ENCODE measurements at places on chromosomes 11 and 22.

DNA sequence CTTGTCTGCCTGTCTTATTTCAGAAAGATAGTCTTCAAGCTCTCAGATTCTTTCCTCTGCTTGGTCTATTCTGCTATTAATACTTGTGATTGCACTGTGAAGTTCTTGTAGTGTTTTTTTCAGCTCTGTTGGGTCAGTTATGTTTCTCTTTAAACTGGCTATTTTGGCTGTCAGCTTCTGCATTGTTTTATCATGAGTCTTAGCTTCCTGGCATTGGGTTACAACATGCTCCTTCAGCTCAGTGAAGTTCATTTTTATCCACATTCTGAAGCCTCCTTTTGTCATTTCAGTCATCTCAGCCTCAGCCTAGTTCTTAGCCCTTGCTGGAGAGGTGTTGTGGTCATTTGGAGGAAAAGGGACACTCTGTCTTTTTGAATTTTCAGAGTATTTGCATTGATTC lies 15.5 kb upstream of the DEPDC7 start:
- no peak for DNase-seq

DNA sequence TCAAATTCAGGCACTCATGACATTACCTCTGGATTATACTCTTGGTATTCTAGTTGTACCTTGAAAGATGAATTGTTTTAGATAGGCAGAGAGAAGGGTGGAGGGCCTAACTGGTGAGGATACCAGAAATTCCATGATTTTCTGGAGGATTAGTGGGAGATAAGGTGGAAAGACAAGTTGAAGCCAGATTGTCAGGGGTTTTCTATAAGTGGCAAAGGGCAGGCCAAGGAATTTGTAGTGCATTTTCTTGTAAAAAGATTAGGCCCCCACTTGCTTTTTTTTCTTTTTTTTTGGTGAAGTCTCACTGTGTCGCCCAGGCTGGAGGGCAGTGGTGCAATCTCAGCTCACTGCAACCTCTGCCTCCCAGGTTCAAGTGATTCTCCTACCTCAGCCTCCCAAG lies 28.4 kb upstream of the PRDM10 start:
- no peak for DNase-seq

DNA sequence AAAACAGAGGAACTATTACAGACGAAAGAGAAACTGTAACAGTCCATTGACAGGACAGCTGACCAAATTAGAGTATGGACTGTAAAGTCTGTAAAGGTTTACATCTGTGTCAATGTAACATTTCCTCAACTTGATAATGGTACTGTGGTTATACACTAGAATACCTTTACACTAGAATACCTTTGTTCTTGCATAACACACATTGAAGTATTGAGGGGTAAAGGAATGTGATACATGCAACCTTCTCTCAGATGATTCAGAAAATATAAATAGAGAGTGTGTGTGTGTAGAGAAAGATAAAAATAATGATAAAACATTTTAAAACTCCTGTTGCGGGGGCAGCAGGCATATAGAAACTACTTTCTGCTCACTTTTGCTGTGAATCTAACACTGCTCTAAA lies 5.6 kb upstream of the EEF1G start:
- no peak for DNase-seq

GRCh38 chr22:35540595-35541253 lies at the start of gene RASD2:
Gene RASD2 (plus strand): TSS chr22:35540831. CDS start chr22:35546810, 5,979 bp downstream.
- peak; percentile 31 for DNase-seq

GRCh38 chr22:41532908-41533825 lies 11.1 kb downstream of the POLR3H start:
- DNase-seq = peak; percentile 37

GRCh38 chr11:100830978-100831732 lies 144.1 kb downstream of the ARHGAP42 start:
- DNase-seq = no peak

GRCh38 chr11:62423012-62423411 lies 4.2 kb downstream of the SCGB1A1 start:
- DNase-seq = no peak

- DNase-seq = no peak
Measured at GRCh38 chr22:28032861-28033260, 113.8 kb upstream of the PITPNB start.

- no peak for DNase-seq
Measured at GRCh38 chr22:22600531-22601261, 41.6 kb upstream of the PRAME start.

DNA sequence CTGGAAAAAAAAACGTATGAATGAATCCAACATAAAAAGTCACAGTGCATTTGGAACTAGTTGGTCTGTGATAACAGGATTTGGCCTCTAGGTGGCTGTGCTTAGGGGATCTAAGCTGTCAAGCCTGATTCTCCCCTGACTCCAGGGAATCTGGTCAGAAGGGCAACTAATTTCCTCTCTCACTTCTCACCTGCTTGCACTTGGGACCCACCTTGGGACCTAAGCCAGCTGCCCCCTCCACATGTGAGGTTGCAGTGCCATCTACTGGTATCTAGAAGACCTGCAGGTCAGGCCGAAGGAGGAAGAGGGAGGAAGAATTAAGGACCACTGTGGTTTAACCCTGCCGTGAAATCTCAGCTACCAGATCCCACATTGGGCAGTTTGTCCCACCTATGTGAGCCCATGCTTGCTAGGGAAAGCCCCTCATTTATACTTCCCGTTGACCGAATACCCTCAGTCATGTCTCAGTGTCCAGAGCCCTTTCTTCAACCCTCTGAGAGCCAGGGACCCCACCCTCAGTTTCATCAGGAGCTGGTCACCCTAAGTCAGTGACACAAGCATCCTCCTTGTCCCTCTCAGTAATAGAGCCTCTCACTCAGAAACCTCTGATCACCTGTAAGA lies 33.2 kb upstream of the CAVIN3 start:
- peak; percentile 36 for DNase-seq

All from stimulated activated CD4-positive, alpha-beta T cell treated with anti-CD3 and anti-CD28 coated beads, Interleukin-2, amount 100 ng/mL, for 4 hours (primary cell).